ENCODE measurements at places on chromosomes 12 and 14.
A peak's percentile ranks its signal among the peaks of the same experiment; 100 is the strongest.

GRCh38 chr14:96960598-96961116 lies 163.5 kb downstream of the VRK1 start:
- DNase-seq = no peak

- DNase-seq = peak; percentile 79
These were observed at the start of gene HECTD1 for GRCh38 chr14:31207755-31208545. HECTD1 (minus strand) TSS chr14:31207793; CDS start chr14:31205936, 1,857 bp downstream.

GRCh38 chr14:104803912-104804410 lies 3.1 kb downstream of the ZBTB42 start:
- DNase-seq = no peak

DNA sequence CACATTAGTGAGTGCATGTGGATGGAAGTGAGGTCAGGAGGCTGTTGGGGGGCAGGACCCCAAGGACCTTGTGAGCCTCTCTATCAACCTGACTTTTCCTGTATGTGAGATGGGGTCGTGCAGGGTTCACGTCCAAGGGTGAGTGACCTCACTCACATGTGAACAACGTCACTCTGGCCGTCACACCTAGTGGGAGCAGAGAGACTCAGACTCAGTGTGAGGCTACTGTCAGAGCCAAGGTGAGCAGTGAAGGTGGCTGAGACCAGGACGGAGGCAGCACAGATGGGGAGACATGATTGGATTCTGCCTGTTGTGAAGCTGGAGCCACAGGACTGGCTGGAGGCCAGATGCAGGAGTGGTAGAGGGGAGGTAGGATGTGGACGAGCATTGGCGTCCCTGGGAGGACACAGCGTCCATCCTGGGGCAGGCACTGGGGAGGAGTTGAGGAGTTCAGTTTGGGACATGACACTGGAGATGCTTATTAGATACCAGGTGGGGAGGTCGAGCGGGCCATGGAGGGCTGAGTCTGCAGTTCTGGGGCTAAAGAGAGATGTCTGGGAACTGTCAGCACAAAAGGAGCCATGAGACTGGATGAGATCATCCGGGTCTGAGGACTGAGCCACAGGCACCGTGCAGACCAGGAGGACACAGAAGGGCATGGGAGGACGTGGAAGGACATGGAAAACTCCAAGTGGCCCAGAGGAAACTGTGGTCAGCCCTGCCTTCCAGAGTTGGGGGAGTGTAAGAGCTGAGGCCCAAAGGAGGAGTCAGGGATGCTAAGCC lies 92.8 kb downstream of the LGMN start:
- no peak for DNase-seq

GRCh38 chr14:81247271-81247766 lies 26.6 kb upstream of the GTF2A1 start:
- DNase-seq = no peak

DNA sequence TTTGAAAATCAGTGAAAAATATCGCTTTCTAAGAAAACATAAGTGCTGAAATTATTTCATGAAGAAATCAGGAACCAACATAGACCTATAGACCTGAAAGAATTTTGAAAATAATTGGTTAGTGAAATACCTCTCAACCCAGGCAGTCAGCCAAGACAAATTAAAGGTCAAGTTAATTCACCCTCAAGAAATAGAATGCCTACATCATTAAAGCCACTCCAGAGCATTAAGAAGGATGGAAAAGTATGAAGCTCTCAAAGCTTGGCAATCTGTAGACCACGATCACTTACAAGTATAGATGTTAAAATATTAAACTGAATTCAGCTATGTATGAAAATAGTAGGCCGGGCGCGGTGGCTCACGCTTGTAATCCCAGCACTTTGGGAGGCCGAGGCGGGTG lies 48.3 kb downstream of the SFSWAP start:
- no peak for DNase-seq
